ENCODE measurements at places on chromosomes 3 and 15.

GRCh38 chr3:29583861-29584260, 303.0 kb downstream of the RBMS3 start:
- DNase-seq: no peak

DNA sequence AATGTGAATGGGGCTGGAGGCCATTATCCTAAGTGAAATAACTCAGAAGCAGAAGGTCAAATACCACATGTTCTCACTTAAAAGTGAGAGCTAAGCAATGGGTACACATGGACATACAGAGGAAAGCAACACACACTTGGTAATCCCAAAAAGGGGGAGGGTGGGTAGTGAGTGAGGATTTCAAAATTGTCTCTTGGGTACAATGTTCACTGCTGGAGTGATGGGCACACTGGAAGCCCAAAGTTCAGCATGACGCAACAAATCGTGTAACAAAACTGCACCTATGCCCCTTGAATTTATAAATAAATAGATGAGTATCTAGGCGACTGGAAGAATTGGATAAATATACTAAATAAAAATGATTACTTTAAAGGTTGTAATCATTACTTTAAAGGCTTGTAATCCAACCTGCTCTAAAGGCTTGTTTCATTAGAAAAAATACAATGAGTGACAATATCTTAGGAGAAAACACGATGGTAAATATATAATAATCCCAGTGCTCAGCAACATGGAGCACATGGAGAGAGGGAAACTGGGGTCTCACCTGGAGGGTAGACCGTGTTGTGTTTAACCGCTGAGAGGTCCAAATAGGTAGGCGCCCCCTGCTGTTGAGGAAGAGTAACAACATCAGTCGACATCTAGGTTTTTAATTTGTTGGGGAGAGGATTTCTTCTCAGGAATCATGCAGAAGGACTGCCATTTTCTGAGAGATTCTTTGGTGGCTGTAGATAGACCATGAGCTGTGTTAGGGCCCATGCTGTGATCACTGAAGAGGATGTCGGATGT, 78.5 kb upstream of the ROBO1 start:
- DNase-seq: no peak

GRCh38 chr3:27792869-27793268, 70.7 kb upstream of the EOMES start:
- DNase-seq: no peak

GRCh38 chr15:76155731-76156130, 95.9 kb downstream of the TMEM266 start:
- no peak for DNase-seq

GRCh38 chr3:171465763-171466162, 5.6 kb upstream of the TNIK start:
- DNase-seq: no peak

All from astrocyte of the hippocampus (primary cell).